ENCODE measurements at places on chromosomes 1 and 21.

GRCh38 chr1:38651669-38652068 is 207.9 kb downstream of the RRAGC start:
- no peak for DNase-seq

- DNase-seq, result peak; percentile 66
Measured at GRCh38 chr1:39845569-39846566, 37.4 kb downstream of the TRIT1 start.

DNA sequence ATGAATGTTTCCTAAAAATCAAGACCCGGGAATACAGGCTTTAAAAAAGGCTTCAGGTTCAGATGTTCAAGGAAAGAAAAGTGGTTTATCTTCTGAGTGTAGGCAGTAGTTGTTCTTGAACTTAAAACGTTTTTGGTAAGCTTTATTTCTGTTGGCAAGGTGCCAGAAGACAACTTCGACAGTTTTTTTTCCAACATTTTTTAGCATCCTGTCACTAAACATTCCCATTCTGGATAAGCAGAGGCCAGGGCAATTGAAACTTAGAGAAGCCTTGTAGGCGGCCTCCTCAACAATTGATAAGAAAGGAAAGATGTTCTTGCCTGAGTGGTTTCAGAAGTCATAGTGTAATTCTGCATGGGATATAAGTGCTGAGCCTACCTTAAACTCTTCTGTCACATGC is 66.7 kb downstream of the PATJ start:
- no peak for DNase-seq

DNA sequence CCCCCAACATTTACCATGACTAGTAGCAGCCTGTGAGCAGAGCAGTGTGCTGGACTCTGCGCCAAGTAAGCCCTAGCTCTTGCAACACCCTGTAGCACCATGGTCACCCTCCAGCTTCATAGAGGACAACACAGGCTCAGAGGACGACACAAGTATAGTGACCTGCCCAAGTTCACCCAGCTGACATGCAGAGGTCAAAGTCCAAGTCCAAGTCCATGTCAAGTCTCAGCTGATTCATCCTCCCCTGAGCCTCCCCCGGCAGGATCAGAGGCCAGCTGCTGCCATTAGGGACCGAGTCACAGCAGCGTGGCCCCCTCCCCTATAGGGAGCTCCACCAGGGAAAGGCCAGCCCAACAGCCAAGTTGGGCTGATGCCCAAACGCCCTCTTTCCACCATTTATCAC is 15.9 kb downstream of the SDC3 start:
- DNase-seq, result no peak

DNA sequence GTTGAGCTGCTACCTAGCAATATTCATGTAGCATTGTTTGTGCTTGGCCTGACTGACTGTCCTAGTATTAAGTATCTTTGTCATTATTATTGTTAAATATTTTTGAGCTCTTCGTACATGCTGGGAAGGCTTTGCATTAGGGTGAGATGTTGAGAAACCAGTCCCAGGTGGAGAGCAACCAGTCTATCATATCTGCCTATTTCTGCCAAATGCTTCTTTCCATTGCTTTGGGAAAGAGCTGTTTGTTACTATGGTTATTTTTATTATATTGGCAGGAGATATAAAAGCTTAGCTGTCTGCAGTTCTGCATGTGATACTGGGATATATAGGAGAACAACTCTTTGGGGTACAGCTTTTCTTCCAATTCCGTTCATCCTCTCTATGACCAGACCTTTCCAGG is 85.1 kb downstream of the CLDN17 start:
- no peak for DNase-seq

DNA sequence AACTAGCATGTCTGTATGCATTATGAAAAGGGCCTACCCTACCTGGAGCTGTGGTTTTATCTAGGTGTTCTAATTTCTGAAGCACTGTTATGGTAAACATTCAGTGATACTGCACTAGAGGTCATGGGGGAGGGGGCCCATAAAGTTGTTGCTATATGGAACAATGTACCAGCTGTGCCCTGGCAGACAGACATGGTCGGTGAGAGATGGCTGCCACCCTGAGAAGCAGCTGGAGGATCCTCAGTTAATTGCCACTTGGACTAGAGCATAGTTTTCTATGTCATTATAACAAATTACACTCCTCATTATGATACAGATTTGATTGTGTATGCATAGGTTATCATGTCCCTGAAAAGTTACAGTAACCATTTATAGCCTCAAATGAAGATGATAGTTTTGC is 45.4 kb downstream of the ILDR2 start:
- no peak for DNase-seq

DNA sequence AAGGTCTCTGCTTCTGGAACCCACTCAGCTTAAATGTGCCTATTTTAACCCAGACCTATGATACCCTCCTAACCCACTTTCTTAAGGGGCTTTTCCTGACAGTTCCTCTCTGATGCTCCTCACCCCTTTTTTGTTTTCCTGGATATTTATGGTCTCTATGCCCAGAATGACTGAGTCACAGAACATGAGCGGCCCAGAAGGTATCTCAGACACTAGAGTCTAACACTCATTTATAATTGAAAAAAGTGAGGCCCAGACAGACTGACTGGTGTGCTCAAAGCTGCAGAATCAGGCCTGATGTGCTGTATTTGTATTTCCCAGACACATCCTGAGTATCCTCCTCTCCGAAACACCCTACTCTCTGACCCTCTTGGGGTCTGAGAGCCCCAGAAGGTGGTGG is 44.0 kb downstream of the LRRC71 start:
- DNase-seq, result no peak

- no peak for DNase-seq
Measured at GRCh38 chr1:219445864-219446263, 167.0 kb downstream of the ZC3H11B start.

DNA sequence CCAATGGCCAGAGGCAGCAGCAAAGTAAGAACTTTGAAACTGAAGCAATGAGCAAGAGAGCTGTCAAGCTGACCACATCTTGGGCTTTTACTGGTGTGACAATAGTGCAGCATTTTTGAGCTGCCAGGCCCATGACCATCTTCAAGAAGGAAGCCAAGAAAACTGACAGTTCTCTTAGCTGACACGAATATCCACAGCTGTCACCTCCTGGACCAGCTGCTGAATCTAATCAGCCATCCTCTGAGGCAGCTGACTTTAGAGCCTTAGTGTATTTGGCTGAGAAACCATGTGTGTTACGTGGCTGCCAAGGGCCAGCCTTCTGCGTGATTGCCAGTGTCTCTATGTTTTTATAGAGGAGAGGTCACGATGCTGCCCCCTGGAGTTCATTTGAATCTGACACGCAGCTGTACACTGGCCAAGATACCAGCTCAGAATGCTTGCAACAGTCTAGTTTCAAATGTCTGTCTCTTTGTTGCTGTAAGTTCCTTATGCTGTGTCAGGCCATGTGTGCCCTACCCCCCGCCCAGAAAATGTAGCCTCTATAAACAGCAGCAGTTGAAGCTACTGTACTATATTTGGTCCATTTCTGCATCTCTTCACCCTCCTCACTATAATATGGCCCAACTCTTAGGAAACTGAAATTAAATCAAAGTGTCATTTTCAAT is 39.7 kb downstream of the PALMD start:
- DNase-seq, result no peak

- DNase-seq, result no peak
Measured at GRCh38 chr1:217017165-217017564, 293.9 kb upstream of the ESRRG start.

GRCh38 chr1:174114788-174115448 is 44.4 kb upstream of the RABGAP1L start:
- DNase-seq, result peak; percentile 24

DNA sequence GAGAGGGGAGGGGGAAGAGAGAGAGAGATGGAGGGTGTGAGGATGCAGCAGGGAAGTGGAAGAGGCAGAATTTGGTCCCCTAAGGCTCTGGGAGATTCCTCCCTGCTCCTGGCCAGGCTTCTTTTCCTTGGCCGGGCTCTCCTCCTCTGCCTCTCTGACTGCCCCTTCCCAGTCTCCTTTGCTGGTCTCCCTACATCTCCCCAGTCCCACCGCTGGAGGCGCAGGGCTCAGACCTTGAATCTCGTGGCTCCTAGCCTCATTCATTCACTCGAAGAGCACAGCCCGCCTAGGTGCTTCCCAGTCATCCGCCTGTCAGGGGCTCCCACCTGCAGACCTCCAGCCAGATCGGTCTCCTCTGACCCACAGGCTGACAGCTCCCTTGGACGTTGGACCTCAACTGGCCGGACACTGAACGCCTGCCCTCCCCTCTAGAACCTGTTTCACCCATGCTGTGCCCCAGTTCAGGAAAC is 76.5 kb downstream of the VWA5B1 start:
- no peak for DNase-seq

DNA sequence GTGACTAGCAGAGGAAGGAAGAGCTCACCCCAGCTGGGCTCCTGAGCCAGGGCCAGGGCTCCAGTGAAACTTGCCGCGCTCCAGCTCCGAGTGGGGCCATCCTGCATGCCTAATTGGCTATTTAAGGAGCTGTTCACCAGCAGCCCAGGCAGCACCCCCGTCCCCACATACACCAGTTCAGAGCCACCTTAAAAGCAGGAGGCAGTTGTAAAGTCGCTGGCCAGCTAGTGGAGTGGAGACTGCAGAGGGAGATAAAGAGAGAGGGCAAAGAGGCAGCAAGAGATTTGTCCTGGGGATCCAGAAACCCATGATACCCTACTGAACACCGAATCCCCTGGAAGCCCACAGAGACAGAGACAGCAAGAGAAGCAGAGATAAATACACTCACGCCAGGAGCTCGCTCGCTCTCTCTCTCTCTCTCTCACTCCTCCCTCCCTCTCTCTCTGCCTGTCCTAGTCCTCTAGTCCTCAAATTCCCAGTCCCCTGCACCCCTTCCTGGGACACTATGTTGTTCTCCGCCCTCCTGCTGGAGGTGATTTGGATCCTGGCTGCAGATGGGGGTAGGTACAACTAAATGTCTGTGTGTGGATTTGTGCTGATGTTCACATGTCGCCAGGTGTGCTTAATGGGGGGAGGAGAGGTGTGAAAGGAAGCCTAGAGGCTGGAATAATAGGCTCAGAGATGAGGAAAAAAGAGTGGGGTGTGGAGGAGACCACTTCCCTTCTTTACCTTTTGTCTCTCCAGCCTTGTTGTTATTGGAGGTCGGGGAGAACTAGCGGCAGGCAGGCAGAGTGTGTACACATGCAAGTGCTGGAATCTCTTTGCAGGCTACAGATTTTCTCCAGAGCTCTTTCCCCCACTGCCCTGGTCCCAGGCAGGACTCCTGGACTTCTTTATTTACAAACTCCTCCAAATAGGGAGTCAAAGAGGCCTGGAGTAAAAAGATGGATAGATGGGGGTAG is at the start of gene CA14:
Gene CA14 (plus strand): TSS at position 151 of the 962 bp plus-strand sequence. CDS start 355 bp downstream, at position 506.
- no peak for DNase-seq

GRCh38 chr1:17181781-17182464 is 23.0 kb upstream of the PADI1 start:
- DNase-seq, result no peak

- DNase-seq, result no peak
Measured at GRCh38 chr1:181986907-181987305, 74.6 kb downstream of the ZNF648 start.

GRCh38 chr1:36760081-36760480 is 274.2 kb downstream of the GRIK3 start:
- DNase-seq, result no peak

- peak; percentile 70 for DNase-seq
Measured at GRCh38 chr1:148318123-148318903, 164.8 kb downstream of the PPIAL4G start.

DNA sequence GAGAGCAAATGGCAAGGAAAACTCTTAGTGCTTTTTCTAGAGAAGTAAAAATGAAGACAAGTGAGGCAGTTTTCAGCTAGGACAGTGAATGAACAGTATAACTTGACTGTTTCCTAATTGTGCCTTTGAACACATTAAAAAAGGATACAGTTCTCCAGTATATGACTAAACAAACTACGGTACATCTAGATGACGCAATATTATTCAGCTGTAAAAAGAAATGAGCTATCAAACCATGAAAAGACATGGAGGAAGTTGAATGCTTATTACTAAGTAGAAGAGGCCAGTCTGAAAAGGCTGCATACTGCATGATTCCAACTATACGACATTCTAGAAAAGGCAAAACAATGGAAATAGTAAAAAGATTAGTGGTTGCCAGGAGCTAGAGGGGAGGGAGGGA is 206.3 kb downstream of the SIPA1L2 start:
- no peak for DNase-seq

DNA sequence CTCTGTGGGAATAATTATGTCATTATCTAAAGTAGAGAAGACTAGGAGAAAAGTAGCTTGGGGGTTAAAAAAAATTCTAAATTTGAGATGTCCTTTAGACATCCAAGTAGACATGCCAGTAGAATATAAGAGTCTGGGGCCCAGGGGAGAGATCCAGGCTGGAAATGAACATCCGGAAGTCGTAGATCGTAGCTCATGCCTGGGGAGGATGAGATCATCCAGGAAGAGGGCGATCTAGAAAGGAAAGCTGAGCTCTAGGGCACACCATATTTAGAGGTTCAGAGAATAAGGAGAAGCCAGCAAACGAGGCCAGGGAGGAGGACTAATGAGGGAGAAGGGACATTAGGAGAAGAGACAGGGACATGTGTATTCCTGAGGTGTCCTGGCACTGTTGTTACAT is 12.2 kb downstream of the NGF start:
- DNase-seq, result no peak

DNA sequence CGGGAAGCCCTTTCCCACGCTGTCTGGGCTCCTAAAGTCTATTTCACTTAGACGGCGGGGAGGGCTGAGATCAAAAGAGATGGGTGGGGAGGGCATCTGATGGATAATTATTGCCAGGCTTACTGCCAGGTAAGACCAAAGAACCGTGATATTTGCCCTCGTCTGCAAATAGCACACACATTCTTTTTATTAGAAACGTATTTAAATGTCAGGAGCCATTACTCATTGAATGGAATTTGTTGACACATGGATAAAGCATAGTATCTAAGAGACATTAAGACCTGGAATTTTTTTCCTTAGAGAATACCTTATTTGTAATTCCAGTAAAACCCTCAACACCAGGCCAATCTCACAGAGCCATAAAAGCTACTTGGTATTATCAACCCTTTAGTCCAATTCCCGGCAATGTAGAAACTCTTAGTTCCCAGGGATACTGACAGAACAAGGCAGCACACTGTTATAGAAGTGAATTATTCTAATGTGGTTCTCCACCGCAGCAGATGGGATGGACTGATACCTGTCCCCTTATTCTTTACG is 10.6 kb downstream of the URB1 start:
- DNase-seq, result no peak

- DNase-seq, result no peak
Measured at GRCh38 chr1:166087734-166088571, 78.8 kb downstream of the FAM78B start.

GRCh38 chr1:18178111-18178510 is 70.5 kb downstream of the IGSF21 start:
- DNase-seq, result no peak

DNA sequence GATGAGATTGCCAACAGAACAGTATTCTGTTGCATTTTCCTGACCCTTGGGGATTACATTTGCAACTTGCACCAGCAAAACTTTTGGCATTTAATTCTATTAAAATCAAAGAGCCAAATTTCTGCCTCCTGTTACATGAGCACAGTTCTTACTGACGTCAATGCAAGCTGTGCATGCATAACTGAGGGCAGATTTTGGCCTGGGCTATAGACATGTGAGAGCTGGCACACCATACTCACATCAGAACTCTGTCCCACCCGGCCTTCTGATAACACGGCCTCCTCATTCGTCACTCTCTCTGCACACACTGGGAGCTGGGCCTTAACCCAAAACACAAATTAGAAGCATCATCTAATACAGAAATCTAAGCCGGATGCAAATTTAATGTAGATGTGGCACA is 31.5 kb downstream of the PAPPA2 start:
- DNase-seq, result no peak

GRCh38 chr1:216422821-216423520 is at the start of gene USH2A:
TSS of gene USH2A (minus strand) at chr1:216423448. CDS start at chr1:216422336, 1,112 bp downstream.
- DNase-seq, result no peak

Measured in naive B cell (primary cell).